ENCODE measurements at places on chromosomes 5 and 9. TPM values are rescaled to one million over a fixed set of nuclear protein-coding genes. Genes with fewer than 3 reads are reported as not detected.

GRCh38 chr5:147382776-147383175, 127.1 kb downstream of the DPYSL3 start:
- DNase-seq, result no peak

DNA sequence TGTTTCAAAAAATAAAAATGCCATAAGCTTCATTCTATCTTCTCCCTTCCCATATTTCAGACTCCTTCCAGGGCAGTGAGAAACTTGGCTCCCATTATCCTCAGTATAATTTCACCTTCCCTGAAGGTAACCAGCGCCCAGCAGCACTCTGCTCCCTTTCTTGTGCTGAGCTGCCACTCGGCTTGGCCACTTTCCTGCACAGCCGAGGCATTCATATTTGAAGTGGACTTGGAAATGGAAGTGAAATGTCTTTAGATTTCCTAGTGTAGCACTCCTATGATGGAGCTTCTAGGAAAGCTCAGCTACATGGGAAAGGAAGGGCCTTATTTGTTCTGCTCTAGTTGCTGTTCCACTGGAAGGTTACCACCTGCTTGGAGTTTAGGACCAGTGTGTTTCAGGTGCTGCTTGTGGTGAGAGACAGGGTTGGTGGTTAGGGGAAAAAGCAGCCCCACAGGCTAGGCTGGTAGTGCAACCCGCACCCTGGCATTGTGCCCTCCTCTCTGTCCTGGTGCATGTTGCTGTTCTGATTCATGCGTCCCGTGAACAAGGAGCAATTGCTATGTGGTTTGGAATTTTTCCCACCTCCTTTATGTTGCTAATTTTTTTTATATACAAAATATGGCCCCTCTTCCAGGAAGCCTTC, 53.8 kb downstream of the RAD23B start:
- no peak for DNase-seq

GRCh38 chr5:72799721-72800120, 16.7 kb upstream of the TNPO1 start:
- DNase-seq, result no peak

DNA sequence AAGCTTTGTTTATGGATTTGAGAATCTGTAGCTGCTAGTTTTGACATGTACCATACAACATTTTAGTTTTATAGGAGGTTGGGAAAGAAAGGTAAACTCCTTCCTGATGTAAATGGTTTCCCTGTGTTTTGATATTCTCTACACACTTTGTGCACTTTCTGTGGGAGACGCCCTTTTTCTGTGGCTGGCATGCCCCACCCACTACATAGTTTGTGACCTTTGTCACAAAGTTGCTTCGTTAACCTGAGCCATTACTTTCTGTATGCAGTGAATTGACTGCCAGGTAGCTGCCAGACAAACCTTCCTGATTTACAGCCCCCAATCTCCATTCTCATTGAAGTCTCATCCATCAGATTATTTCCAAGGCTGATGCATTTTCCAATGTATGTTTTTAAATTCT, 90.6 kb downstream of the NLN start:
- peak; percentile 41 for DNase-seq

GRCh38 chr9:136965771-136966484, 11.4 kb upstream of the PTGDS start:
- no peak for DNase-seq

DNA sequence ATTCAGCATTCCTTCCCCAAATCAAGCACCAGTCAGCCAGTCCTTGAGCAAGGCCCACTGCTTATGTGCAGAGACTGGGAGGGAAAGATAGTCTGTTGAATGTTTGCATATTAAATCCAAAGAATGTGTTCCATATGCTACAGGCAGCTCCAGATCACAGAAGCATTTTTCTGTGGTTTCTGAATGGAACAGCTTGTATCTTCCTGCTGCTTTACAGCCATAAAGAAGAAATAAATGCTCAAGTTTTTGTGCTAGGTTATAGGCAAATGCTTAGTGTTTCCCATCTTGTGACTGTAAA, 310.3 kb downstream of the TRIM36 start:
- no peak for DNase-seq

- no peak for DNase-seq
These were observed 221.9 kb downstream of the GABRG2 start for GRCh38 chr5:162289489-162289888.

DNA sequence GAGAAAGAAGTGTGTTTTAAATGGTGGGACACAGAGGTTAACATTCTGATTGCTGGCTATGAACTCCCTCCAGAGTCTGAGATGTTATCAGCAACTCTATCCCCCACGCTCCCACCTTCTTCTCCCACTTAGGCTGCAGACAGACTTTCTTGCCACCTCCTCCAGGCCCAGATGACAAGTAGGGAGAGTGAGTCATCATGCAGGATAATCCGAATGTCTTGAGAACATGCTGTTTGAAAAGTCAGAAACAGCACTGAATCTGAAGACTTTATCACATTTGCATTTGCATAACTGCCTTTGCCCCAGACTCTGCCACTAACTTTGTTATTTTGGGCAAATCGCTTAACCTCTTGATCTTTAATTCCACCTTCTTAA, 139.8 kb downstream of the ESM1 start:
- no peak for DNase-seq

GRCh38 chr9:125538092-125538473, 168.9 kb downstream of the MAPKAP1 start:
- DNase-seq, result peak; percentile 78

DNA sequence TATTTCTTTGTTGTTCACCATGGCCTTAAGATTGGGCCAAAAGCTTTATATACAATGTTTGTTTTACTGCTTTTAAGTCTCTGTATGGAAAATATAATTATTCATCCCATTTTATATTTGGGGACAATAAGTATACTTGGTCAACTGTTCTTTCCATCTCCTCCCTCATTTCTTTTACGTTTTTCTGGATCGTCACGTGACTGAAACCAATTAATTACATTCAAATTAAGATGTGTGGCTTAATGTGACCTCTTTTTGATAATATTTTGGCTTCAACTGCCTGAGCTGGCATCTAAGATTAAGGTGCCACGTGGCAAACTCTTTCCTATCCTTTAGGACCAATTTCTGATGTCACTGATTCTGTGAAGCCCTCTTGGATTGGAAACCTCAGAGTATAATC, 250.1 kb upstream of the SGCD start:
- DNase-seq, result no peak

Gene GPR150
- total RNA-seq, result not detected

Gene OGN
- total RNA-seq, result 154 TPM

Gene LCN9
- total RNA-seq, result not detected

Gene SUSD3
- 5.0 TPM for total RNA-seq

Gene TMEM215
- total RNA-seq, result not detected

Gene ARHGEF37
- 32.8 TPM for total RNA-seq

Gene PHF24
- 0.29 TPM for total RNA-seq
